ENCODE measurements at places on chromosomes 3 and 15.
A peak's percentile ranks its signal among the peaks of the same experiment; 100 is the strongest.

DNA sequence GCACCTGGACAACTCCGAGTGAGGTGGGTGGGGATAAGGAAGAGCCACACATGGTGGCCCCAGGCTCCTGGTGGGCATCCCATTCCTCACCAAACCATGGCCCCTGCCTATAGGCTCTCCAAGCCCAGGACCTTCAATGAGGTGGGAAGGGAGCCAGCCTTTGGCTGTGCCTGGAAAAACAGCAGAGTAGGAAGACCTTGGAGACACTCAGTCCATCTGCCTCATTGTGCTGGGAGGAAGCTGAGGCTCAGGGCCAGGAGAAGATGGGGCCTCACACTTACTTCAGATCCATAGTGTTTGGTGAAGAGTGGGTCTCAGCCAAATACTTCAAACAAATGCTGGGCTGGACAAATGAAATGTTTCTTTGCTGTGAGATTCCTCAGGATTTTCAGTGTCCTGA lies 47.4 kb upstream of the APEH start:
- no peak for DNase-seq

GRCh38 chr3:38837358-38837757 lies 21.3 kb upstream of the SCN10A start:
- no peak for DNase-seq

- no peak for DNase-seq
These were observed 522.8 kb downstream of the CADM2 start for GRCh38 chr3:85481411-85482212.

DNA sequence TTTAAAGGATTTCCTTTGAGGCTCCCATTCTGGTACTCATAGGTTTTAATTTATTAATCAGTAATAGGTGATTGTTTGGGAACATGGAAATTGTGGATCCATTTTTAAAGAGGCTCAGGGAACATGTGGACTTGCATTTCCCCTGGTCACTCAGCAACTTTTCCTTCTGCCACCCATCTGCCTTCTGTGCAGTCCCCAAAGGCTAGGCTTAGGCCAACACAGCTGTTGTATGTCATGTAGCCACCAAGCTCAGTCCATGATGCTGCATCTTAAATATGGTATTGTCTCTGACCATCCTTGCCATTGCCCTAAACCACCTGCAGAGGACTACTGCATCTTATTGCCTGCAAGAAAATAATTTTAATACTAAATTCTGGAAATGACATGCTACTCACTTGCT lies 416.7 kb upstream of the SEMA6D start:
- no peak for DNase-seq

- no peak for DNase-seq
These were observed 36.9 kb upstream of the FRMD4B start for GRCh38 chr3:69422751-69423150.

- no peak for DNase-seq
These were observed 50.8 kb upstream of the PPIB start for GRCh38 chr15:64213646-64214045.

DNA sequence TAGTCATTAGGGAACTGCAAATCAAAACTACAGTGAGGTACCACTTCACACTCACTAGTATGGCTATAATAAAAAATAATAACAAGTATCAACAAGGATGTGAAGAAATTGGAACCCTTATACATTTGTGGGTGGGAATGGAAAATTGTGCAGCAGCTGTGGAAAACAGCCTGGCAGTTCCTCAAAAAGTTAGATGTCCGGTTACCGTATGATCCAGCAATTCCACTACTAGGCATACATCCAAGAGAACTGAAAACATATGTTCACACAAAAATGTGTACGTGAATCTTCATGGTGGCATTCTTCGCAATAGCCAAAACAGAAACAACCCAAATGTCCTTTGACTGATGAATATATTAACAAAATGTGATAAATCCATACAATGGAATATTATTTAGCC lies 187.9 kb upstream of the LYSMD4 start:
- no peak for DNase-seq

DNA sequence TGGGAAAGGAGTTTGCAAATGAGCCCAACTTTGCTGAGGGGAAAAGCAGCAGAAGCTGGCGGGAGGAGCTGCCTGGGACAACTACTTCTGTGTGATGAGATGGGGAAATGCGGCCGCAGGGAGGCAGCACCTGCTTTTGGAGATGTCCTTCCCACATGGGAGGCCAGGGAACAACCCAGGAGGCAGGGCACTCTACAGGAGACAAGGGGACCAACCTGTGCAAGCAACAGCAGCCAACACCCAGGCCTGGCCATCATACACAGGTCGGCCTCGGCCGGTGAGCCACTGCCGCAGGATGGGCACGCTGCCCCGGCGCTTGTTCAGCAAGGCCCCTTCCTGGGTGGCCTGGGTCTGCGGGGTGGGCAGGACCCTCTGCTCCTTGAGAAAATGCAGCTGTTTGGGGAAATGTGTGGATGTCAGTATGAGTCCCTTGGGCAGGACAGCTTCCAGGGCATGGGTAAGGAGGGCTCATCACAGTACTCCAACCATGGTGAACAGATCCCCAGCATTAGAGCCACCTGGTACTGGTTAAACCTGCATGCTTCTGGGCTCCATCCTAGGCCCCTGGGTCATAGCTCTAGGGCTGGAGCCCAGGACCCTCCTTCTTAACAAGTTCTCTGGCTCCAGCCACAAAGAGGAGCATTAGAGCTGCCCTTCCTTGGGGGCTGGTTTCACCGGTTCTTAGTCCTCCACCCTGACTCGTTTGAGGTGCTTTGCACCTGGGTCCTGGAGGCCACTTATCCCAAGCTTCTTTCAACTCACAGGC lies 11.6 kb downstream of the EPB42 start:
- DNase-seq = no peak

DNA sequence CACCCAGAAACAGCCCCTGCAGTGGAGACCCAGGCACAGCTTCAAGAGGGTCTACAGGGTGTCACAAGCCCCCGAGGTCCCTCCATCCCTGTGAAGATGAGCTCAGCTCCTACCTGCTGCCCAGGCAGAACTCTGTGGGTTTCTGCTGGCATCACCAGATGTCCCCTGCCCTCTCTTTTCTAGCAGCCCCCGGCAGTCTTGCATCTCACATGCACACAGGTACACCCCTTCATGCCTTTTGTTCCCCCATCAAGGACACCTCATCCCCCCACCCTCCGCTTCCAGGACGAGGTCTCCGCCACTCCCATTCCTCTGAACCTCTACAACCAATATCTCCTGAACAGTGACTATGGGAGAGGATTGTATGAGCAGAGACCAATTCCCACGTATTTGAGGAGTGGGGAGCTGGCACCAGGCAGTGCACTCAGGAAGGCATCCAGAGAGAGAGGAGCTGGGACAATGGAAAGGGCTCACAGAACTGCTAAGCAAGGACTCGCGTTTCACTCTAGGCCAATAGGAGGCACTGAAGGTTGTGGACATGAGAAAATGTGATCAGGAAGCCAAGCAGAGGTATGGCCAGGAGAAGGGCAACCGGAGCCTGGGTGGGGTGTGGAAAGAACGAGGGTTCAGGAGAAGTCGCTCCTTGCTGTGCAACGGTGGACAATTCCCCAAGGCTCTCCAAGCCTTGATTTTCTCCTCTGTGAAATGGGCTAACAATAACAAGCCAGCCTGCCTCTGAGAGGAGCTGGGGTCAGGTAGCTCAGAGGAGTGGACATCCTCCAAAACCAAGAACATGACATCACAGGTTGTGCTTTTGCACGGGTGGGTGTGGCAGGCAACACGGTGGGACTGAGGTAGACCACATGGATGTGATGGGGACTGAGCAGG lies 115.2 kb downstream of the CHSY1 start:
- DNase-seq = no peak

- no peak for DNase-seq
These were observed 58.5 kb downstream of the DUT start for GRCh38 chr15:48389691-48390143.

DNA sequence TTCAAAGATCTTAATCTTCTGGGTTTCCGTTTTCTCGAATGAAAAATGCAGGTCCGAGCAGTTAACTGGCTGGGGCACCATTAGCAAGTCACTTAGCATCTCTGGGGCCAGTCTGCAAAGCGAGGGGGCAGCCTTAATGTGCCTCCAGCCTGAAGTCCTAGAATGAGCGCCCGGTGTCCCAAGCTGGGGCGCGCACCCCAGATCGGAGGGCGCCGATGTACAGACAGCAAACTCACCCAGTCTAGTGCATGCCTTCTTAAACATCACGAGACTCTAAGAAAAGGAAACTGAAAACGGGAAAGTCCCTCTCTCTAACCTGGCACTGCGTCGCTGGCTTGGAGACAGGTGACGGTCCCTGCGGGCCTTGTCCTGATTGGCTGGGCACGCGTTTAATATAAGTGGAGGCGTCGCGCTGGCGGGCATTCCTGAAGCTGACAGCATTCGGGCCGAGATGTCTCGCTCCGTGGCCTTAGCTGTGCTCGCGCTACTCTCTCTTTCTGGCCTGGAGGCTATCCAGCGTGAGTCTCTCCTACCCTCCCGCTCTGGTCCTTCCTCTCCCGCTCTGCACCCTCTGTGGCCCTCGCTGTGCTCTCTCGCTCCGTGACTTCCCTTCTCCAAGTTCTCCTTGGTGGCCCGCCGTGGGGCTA lies at the start of the genes B2M and PATL2:
B2M (plus strand) TSS at position 422 of the 647 bp plus-strand sequence; CDS start at position 452, 30 bp downstream.
PATL2 (minus strand) TSS at position 228 of the 647 bp plus-strand sequence. CDS start 34,833 bp downstream, outside the sequence.
- DNase-seq = peak; percentile 93

DNA sequence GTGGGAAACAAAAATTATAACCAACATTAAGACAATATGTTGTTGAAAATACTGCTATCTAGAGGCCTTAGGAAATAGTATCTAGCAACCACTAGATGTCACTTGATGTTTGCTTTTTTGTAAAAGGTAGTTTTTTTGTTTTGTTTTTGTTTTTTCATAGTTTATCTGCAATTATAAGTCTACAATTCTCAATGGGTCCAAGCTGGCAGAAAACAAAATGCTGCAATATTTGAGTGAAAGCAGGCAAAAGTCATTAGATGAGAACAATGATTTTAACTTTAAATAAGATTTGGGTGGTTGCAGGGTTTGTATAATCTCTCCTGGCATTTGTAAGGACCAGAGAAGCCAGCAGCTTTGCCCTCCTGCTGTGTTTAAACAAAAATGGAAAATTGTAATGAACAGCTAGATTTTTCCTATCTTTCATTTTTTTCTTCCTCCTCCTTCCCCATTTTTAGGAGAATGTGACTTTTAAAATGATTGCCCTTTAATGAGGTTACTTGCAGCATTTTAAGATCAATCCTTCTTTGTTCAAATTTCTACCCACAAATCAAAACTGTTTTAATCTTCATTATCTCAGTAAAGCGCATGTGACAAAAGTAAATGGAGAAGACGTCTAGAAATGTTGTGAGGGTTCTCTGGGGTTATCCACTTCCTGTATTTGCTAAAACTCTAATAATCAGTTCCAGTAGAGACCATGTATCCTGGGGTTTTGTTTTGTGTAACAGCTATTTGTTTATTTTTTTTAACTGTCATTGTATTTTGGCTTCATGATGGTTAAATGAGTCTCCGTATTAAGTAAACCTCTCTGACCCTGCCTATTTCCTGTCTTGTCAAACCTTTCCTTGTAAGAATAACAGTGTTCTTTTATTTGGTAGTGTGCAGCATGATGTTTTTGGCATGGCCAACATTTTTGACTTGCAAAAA lies 27.3 kb downstream of the DUT start:
- DNase-seq = no peak

DNA sequence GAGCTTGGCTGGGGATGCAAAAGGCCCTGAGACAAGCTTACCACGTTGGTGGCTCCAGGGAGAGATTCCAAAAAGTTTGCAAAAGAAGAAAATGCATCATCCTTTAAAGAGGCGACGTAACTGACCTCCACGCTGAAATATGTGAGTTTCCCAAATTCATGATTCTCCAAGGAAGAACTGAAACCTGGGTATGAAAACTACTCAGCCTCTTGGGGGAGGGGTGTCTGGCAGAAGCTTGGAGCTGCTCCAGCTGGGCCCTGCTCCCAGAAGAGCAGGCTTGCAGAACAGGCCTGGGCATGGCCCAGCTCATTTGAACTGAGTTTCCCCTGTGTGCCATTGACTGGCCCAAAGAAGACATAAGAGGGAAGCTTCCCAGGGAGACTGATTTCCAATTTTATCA lies 20.5 kb downstream of the CPN2 start:
- DNase-seq = no peak

GRCh38 chr3:16884084-16884747 lies 539 bp upstream of the PLCL2 start:
- DNase-seq = peak; percentile 57

- no peak for DNase-seq
These were observed 127.7 kb upstream of the IQSEC1 start for GRCh38 chr3:13200946-13201345.

DNA sequence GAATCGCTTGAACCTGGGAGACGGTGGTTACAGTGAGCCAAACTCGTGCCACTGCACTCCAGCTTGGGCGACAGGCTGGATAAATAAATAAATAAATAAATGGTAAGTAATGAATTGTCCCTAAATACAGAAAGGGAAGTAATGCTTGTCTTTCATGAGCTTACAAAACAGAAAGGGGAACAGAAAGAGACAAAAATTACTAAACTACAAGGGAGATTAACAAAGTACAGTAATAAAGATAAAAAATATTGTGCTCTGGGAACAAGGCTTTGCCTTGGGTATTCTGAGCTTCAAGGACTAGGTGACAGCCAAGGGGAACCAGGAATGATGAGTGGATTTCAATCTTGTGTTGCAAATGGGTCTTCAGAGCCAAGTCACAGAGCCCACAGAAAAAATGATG lies 9.2 kb upstream of the HLTF start:
- DNase-seq = no peak

DNA sequence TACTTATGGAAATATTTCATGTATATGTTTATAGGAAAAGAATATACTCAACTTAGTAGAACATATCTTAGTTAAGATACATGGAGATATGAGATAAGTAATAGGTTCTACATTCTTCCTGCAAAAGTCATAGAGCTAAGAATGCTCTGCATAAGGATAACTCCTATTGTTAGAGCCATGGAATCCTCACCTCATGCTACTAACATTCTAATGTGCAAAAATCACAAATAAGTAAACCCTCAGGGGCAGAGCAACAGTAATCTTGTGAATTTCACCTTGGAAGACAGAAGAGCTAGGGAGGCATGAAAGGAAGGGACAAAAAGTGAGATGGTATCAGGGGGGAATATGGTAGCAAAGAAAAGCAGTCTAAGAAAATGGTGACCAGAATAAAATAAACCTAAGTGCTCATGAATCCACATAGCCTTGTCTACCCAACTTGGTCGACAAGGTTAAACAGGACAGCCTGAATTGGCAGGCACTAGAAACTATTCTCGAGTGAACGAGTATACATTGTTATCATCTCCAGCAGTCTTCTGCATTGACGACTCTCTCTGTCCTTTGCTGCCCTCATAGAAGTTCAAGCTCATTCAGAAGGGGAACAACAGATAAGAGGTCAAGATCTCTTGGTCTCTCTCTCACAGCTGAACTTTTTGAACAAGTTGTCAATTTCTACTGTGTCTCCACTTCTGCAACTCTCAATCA lies 52.8 kb downstream of the XRN1 start:
- no peak for DNase-seq

GRCh38 chr15:95025924-95026728 lies 794.8 kb downstream of the MCTP2 start:
- no peak for DNase-seq

- DNase-seq = no peak
These were observed 11.5 kb downstream of the RASGRP1 start for GRCh38 chr15:38553071-38553470.

DNA sequence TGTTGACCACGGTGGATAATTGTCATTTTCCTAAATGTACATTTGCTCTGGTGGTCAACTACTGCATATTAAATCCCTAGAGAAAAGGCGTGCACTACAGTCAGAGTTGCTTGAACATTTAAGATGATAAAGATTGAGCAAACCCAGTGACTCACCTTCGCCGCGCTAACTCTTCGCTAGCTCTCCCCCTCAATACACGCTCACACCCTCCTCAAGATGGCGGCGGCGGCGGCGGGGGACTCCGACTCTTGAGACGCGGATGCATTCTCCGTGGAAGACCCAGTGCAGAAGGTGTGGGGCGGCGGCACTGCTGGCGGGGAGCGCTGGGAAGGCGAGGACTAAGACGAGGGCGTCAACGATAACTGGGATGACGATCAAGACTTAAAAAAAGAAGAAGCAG lies 79.8 kb upstream of the PFN2 start:
- no peak for DNase-seq
